ENCODE measurements at places on chromosomes 4 and X. TPM values are rescaled to one million over a fixed set of nuclear protein-coding genes. Genes with fewer than 3 reads are reported as not detected.

The TXK gene
- 2.7 TPM for total RNA-seq

The OPRPN gene
- not detected for total RNA-seq

The DUSP21 gene
- total RNA-seq, result not detected

The SSX2 gene
- total RNA-seq, result not detected

The PASD1 gene
- total RNA-seq, result not detected

The MTNR1A gene
- total RNA-seq, result not detected

The DMRTC1 gene
- not detected for total RNA-seq

DNA sequence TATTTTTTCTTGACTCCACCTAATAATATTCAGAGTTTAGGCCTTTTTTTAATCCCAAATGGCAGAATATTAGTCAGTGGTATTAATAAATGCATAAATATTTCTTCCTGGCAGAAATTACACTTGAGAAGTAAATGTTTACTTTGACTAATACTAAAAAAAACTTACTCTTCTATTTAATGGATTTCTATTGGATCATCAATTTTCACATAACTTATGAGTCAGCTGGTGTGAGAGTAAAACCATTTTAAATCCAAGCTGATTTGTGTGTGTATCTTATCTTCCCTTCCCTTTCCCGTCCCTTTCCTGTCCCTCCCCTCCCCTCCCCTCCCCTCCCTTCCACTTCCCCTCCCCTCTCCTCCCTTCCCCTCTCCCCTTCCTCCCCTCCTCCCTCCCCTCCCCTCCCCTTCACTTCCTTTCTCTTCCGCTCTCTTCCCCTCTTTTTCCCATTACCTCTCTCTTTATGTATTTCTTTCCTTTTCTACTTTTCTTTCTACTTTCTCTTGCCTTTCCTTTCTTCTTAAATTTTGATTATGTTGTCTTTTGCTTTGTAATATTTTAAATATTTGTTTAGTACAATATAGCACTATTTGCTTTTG is 630.1 kb upstream of the EPHA5 start:
- DNase-seq, result no peak

GRCh38 chrX:2954541-2954940 is 25.4 kb upstream of the ARSD start:
- no peak for DNase-seq

DNA sequence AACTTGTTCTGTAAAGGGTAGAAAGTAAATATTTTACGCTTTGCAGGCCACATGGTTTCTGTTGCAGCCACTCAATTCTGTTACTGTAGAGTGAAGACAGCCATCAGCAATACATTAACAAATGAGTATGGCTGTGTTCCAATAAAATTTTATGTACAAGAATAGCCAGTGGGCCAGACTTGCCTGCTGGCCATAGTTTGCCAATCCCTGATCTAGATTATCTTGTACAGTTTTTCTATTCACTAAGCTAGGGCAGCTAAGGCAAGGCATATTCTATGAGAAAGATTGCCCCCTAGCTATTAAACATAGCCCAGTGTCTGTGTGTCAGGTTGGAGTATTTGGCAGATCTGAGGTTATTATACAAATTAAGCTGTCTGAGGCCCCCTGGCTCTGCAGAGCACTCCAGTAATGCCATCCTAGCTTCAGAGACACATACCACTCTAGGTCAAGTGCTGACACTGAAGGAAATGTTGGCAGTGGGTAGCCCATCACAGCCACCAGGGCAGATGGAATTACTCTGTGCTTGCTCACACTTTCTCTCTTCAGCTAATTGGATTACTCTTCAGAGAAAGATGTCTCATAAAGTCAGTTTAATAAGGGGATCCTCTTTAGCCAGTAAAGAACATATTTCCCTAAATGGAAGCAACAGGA is 40.7 kb downstream of the MTTP start:
- DNase-seq, result no peak

- no peak for DNase-seq
Measured at GRCh38 chr4:186021461-186022167, 47.3 kb upstream of the TLR3 start.

- no peak for DNase-seq
Measured at GRCh38 chr4:174089711-174090110, 193.8 kb downstream of the FBXO8 start.

- no peak for DNase-seq
Measured at GRCh38 chr4:95248720-95249425, 299.9 kb downstream of the UNC5C start.

DNA sequence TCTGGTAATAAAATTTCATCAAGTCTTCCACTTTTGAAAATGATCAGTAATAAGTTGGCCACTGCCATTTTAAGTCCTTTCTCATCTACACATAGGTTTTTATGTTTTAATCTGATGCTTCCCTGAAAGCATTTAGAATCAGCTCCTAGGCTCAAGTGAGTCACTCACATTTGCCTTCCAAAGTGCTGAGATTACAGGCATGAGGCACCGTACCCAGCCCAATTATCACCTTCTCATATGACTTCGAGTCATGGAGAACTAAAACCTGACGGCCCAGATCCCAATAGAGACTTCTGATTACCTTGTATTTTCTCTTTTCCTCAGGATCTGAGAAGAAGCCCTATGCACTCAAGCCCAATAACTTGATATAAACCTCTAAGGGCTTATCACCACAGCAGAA is 140.8 kb downstream of the OPHN1 start:
- DNase-seq, result no peak

- no peak for DNase-seq
Measured at GRCh38 chr4:10079256-10079655, 37.3 kb downstream of the WDR1 start.

DNA sequence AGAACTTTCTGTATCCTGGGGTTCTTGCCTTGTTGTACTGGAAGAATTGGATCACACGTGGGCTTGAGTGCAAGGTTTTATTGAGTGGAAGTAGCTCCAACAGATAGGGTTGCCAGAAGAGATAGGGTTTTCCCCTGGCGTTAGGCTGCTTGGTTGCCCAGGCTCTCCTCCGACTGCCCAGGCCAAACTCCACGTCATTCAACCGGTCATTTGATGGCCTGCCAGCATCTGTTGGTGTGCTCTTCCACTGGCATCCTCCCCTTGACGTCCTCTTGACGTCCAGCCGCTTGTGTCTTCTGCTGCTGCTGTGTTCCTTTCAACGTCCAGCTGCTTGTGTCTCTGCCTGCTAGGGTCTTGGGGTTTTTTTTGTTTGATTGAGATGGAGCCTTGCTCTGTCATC is 340.3 kb upstream of the ZCCHC13 start:
- no peak for DNase-seq

DNA sequence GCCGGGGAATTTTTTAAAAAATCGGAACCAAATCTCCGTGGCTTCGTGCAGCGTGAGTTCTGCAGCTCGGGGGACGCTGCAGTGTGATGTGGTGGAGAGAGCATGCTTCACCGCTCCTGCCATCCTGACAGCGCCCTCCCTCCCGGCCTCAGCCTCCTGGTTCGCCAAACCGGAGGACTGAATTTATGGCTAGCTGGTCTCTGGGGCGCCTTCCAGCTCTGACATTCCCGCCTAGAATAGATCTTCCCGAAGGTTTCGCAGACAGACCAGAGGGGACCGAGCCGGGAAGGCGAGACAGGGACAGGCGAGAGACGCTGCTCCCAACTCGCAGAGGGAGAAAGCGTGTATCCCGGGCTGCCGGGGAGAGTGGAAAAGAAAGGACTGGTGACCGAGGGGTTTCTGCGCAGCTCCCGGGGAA is 25.9 kb downstream of the HOPX start:
- no peak for DNase-seq

DNA sequence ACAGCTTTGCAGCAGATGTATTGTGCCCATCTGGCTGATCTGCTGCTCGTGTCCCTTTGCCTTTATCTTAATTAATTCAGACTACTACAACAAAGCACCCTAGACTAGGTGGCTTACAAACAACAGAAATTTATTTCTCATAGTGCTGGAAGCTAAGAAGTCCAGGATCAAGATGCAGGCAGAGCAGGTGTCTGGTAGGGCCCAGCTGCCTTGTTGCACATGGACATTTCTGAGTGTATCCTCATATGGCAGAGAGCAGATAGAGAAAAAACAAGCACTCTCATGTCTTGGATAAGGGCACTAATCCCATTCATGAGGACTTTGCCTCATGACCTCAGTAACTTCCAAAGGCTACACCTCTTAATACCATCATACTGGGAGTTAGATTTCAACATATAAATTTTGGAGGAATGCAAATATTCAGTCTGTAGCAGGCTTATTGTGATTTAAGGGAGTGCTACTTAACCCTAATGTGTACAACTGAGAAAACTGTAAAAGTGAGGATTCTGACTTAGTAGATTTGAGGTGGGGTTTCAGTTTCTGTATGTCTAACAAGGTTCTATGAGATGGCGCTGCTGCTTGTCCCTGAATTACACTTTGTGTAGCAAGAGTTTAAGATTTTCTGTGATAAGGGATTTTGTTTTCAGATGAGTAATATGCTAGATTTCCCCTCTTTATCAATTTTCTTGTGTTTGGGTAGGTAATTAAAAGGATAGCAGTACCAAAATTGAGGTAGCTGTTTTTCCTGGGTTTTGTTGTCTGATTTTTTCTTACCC is 473.2 kb upstream of the TECRL start:
- DNase-seq, result no peak

GRCh38 chr4:149521611-149522425 is 293.8 kb downstream of the IQCM start:
- DNase-seq, result no peak

- DNase-seq, result no peak
Measured at GRCh38 chrX:85897362-85898126, 149.8 kb downstream of the CHM start.

DNA sequence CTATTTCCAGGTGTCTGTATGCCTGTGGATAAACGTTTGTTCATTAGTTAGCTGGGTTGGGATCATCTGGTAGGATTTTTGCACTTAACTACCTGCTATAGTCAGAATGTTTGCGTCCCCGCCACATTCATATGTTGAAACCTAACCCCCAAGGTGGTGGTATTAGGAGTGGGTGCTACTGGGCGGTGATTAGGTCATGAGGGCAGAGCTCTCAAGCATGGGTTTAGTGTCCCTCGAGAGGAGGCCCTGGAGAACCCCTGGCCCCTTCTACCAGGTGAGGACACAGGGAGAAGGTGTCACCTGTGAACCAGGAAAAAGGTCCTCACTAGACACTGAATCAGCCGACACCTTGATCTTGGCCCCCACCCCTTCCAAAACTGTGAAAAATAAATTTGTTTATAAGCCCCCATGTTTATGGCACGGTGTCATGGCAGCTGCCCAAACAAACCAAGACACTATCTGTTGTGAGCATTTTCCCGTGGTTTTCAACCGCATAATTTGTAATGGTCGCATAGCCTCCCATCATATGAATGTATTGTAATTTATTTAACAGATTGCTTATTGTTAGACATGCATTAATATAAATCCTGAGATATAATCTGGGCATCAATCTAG is 92.7 kb upstream of the TRIM2 start:
- no peak for DNase-seq

- DNase-seq, result no peak
Measured at GRCh38 chrX:15948318-15948660, 93.7 kb upstream of the AP1S2 start.

DNA sequence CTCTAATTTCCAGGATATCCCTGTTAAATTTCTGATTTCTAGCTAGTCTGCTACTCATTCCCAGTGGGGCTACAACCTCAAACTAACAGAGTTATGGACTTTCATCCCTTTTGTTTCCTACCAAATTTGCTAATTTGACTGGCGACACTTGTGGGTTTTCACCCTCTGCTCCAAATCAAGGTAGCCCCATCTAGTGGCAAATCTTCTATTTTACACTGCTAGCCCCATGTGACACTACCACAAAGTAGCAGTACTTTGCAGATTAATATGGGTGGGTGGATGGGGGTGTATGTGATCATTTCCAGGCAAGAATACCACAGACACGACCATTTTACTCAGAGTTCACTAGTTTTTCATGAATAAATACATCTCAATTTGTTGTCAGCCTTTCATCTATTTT is 150.3 kb downstream of the MSL3 start:
- no peak for DNase-seq

All from omental fat pad (tissue), 4 donors.